ENCODE measurements at places on chromosomes 1 and 21.
A peak's percentile ranks its signal among the peaks of the same experiment; 100 is the strongest.

- DNase-seq: no peak
These were observed 230.1 kb downstream of the ADGRL2 start for GRCh38 chr1:82030830-82031229.

DNA sequence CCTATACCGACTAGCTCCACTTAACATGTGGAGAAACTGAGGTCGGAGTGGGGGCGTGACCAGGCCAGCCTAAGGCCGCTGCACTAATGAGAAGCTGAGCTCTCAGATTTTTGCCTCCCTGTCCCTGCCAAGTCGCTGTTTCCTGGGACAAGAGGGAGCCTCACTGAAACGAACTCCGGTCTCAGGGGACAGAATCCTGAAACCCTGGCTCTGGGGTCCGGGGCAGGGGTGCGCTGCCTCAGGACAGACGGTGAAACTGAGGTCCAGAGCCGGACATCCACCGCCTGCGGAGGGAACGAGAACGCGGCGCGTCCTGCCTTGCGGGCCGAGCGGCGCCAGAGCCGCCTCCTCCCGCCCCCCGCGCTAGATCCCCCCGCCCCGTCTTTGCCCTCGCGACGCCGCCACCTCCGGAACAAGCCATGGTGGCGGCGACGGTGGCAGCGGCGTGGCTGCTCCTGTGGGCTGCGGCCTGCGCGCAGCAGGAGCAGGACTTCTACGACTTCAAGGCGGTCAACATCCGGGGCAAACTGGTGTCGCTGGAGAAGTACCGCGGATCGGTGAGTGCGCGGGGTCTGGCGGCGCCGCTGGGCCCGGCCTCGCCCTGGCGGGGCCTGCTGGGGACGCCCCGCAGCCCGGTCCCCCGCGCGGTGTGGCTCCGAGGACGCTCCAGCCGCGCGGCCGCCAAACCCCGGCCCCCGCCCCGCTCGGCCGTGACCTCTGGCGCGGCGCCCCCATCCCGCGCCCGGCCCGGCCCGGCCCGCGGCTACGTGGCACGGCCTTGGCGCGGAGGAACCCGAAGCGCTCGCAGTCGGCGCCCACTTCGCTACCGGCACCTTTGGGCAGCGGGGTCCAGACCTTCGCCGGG lies at the start of gene GPX7:
Gene GPX7, plus strand, starts transcription at position 381 of the 865 bp plus-strand sequence. Its CDS starts 39 bp downstream, at position 420.
- DNase-seq: peak; percentile 45

- no peak for DNase-seq
These were observed 4.4 kb upstream of the MATN1 start for GRCh38 chr1:30727824-30728223.

DNA sequence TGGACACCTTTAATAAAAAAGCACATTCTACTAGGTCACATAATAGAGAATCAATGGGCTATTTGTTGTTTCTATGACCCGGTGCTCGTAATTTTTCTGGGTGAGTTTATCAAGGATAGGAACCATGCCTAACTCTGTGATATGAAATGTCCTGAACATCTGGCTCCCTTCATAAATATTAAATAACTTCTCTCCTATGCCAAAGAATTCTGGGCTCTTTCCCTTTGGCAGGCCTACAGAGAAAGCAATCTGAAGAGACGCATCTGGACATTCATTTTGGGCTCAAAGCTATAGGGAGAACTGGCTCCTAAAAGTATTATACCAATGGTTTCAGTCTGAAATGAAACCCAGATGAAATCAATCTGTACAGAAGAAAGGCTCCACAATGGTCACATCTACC lies 38.8 kb upstream of the ANGPTL7 start:
- no peak for DNase-seq

DNA sequence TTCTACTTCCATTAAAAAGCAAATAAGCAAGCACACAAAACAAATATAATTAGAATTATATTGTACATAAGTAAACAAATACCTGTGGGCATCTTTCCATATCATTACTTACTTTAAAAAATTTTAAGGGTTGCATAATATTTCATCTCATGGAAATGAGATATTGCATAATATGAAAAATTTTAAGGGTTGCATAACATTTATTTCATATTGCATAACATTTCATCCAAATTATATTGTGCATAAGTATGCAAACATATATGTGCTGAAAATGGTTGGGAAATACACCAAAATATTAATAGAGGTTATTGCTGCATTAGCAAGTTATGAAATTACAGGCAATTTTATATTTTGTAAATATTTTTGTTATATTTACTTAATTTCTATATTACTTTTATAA lies 213.7 kb downstream of the KCNH1 start:
- no peak for DNase-seq

GRCh38 chr1:61588736-61589672 lies 135.9 kb downstream of the TM2D1 start:
- DNase-seq: peak; percentile 22

DNA sequence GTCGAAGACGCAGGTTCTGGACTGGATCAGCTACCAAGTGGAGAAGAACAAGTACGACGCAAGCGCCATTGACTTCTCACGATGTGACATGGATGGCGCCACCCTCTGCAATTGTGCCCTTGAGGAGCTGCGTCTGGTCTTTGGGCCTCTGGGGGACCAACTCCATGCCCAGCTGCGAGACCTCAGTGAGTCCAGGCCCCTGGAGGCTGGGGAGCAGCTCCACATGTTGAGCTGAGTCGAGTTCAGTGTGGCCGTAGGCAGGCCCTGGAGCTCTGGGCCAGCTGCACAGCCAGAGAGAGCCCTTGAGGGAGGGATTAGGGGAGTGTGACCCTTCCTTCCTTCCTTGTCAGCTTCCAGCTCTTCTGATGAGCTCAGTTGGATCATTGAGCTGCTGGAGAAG lies 1.6 kb downstream of the ELF3 start:
- DNase-seq: no peak

GRCh38 chr1:44237721-44238457 lies 24.6 kb downstream of the DMAP1 start:
- peak; percentile 18 for DNase-seq
